ENCODE measurements at places on chromosomes 13 and 19.

- DNase-seq, result no peak
These were observed 523.0 kb downstream of the MYO16 start for GRCh38 chr13:109152311-109152820.

- DNase-seq, result no peak
These were observed 73.3 kb downstream of the RFC3 start for GRCh38 chr13:33891196-33891742.

GRCh38 chr19:2612619-2613249, 89.8 kb downstream of the GNG7 start:
- DNase-seq, result no peak

DNA sequence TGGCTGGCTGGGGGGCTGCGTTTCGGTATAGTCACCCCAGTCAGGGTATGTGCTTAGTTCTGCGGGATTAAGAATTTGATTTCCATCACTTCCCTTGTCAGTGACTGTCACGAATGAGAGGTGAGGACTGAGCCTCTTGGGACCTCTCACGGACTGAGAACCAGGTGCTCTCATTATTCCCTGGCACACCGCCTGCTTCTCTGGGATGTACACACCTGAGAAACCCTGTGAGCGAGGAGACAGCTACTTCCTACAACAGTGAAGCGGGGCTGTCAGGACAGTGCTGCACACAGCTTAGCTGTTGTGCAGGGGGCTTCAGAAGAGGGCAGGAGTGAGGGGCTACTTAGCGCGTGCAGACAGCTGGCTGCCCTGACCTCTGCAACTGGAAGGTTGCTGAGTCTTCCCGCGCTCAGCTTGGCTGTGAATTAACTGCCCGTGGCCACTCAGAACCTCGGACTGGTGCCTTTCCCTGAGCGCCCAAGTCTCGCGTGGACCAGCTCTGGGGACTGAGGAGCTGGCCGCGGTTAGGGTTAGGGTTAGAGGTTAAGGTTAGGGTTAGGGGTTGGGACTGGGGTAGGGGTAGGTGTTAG, 65.3 kb upstream of the MCF2L start:
- DNase-seq, result no peak

DNA sequence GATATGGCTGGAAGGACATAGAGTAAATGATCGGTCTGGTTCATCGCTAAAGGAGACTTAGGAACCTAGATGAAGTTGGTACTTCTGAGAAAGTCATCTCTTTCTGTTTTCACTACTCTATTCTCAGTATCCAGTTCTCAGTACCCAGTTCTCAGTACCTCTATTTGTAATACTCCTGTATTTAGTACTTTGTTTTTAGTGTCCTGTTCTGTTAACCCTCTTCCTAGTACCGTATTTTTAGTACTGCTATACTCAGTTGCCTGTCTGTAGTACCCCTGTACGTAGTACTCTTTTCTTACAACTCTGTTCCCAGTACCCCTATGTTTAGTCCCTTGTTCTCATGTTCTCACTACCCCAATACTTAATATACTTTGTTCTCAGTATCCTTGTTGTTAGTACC, 1.2 kb downstream of the RFXAP start:
- no peak for DNase-seq

- DNase-seq, result peak; percentile 77
These were observed 74.5 kb upstream of the RAP2A start for GRCh38 chr13:97359181-97360057.

GRCh38 chr13:38180670-38181069, 169.0 kb upstream of the UFM1 start:
- no peak for DNase-seq

GRCh38 chr19:38204096-38204495, 19.9 kb downstream of the DPF1 start:
- no peak for DNase-seq

DNA sequence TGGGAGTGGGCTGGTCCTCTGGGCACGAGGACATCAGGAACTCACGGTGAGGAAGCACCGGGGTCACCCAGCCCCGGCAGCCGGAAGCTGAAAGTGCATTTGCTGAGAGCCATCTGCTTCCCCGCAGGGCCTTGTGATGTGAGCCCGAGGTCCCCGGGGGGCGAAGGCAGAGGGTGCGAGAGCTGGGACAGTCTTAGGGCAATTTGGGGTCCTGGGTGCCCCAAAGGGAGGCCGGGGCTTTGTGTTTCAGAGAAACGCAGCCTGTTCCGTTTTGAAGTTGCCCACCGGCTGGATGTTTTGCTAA, 4.8 kb downstream of the F2RL3 start:
- peak; percentile 72 for DNase-seq

GRCh38 chr13:38908574-38908973, 82.1 kb downstream of the STOML3 start:
- DNase-seq, result no peak

GRCh38 chr13:113617961-113618360, 33.4 kb downstream of the TFDP1 start:
- no peak for DNase-seq

DNA sequence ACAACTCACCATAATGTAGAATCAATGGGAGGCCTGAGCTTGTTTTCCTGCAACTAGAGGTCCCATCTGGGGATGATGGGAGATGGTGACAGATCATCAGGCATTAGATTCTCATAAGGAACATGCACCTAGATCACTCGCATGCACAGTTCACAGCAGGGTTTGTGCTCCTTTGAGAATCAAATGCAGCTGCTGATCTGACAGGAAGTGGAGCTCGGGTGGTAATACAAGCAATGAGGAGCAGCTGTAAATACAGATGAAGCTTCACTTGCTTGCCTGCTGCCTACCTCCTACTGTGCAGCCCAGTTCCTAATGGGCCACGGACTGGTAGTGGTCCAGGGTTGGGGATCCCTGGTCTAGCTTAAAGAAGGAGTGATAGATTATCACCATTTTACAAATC, 33.0 kb downstream of the KPNA3 start:
- peak; percentile 24 for DNase-seq

DNA sequence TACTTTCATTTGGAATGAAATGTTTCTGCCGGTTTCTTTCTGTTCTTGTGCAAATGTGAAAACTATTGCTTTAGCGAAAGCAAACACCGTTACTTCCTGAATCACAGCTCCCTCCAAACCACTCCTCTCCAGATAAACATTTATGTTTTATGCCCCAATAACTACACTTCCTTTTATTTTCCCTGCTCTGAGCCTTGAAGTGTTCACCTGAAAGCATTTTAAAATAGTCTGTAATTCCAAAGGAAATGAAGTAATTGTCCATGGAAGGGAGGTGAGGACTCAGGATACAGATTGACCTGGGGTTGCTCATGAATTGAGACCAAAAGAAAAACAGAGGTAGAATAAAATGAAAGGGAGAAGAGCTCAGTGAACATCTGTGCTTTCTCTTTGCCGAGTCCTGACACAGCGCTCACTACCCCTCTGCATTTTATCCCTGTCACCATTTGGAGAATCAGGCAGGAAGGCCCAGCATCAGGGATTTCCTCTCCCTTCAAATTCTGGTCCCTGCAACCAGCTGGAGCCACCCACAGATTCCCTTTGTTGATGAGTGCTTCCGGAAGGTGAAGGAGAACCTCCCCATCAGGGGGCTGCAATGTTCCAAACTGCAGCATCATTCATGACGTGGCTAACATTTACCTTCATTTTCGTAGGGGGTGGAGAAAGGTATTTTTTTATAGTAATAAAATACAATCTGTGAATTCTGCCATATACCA, 171.9 kb downstream of the ITGBL1 start:
- peak; percentile 40 for DNase-seq
